AG08395 (cell line): ENCODE measurements at places on chromosomes 7 and 10.

DNA sequence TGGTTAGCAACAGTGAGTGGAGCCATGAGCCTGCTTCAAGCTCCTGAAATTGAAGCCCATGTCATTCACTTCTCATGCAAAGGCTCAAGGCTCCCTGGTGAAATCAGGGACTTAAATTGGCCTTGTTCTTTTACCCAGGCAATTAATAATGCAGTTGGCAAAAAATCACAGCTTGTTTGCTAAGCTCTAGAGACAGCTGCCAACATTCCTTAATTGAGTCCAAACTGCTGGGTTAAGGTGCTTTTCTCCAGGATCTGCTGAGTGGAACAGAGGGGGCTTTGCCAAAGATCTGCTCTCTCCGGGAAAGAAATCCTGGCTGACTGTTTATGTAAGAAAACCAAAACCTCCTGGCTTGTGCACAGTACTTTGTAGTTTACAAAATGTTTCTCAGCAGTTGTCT lies 257.6 kb upstream of the GHITM start:
- DNase-seq: no peak

GRCh38 chr10:73768881-73769280 lies 13.0 kb upstream of the CHCHD1 start:
- no peak for DNase-seq

DNA sequence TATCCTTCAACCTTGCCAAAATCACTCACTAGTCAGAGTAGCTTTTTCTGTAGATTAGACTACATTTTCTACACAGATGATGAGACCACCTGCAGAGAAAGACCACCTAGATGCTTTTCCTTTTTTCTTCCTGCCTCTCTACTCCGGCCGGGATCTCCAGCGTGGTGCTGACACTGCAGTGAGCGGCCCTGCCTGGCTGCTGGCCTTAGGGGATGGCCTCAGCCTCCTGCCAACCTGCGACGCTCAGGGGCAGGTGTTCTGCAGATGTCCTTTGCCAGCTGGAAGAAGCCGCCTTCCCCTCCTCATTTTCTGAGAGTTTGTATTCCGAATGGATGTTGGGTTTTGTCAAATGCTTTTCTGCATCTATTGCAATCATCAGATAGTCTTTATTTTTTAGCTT lies 43.5 kb upstream of the NKX6-2 start:
- DNase-seq: no peak

DNA sequence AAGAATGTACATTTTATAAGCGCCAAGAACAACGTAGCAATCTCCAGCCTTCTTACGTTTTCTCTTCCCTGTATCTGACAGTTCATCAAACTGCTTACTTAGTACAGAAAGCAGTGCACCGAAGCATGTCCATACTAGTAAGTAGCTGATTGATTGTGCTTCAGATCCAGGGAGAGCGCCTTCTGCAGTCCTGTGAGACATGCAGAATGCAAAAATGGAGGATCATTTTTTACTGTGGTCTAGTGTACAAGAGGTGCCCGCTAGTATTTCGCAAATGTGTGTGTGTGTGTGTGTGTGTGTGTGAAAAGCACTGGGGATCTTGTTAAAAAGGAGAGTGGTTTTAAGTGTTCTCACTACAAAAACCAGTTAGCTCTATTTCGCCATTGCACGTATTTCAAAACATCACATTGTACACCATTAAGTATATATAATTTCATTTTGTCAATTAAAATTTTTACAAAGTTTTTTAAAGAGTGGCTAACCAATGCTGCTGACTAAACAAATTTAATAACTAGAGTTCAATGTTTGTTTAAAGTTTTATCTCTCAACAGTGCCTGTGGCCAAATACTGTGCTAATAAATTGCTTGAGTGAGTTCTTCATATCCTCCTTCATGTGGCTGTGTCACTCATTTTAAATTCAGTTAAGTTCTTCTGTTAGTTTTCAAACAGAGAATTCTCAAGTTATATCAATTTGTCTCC lies 99.6 kb downstream of the ZMYND11 start:
- no peak for DNase-seq

- DNase-seq: no peak
Measured at GRCh38 chr7:85102813-85103350, 84.0 kb downstream of the SEMA3D start.

DNA sequence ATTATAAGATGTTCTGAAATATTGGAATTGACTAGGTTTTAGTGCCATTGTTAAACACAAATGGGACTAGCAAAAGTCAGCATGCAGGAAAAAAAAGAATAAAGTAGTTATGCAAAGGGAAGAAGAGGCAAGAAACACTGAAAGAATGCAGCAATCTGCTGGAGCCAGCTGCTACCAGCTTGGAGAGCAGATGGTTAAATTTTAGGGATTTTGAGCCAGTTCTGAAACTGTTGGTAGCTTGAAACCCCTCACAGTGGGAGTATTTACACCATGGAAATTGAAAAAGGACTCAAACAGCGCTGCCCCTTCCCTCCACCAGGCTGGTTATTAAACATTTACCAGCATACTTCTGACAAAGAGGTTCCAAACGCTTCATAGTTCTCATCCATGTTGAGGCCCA lies 41.0 kb downstream of the SCRN1 start:
- DNase-seq: no peak

DNA sequence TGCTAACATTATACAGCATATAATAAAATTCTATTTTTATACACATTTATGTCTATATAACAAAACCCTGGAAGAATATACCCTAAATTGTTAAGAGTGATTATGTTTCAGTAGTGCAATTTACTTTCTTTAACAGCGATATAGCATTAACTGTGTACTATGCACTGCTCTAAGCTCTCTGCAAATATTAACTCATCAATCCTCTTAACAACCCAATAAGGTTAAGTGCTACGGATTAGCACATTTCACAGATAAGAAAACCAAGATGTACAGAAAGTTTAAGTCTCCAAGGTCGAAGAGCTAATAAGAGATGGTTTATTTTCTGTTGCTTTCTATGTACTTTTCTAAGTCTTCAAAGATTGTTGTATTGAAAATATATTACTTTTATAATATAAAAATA lies 95.8 kb downstream of the SEMA3C start:
- DNase-seq: no peak

GRCh38 chr10:77899690-77900089 lies 26.9 kb downstream of the DLG5 start:
- DNase-seq: no peak
